ENCODE measurements at places on chromosomes 5 and 9. TPM values are rescaled to one million over a fixed set of nuclear protein-coding genes. Genes with fewer than 3 reads are reported as not detected.

PHAX gene
- 34.1 TPM for total RNA-seq

DNA sequence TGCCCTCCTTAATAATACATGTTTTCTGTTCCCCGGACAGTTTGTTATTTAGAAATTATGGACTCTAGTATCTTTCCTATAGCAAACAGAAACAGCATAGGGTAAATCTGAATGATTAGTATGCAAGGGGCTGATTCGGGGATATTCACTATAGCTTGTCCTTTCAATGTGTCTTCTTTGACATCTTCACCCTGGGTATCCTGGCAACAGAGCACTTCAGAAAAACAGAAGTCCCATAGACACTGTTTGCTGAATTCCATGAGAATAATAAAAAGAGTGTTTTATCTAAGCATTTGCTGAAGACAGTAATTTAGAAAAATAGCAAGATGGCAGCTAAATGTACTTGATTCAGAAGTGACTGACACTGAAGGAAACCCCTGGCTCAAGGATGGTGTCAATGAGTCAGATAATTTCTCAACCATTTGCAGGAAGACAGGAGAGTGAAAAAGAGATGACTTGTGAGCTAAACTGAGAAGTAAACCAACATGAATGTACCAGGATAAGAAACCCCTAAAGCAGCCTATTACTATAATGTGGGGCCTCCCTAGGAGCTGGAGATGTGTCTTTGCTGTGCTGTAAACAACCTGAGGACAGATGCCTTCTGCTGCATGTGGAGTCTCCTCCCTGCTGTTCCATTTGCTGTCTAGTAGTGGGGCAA, 246.2 kb downstream of the MAN2A1 start:
- DNase-seq: no peak

GRCh38 chr5:124825250-124825982, 79.0 kb upstream of the ZNF608 start:
- no peak for DNase-seq

ARL14EPL gene
- not detected for total RNA-seq

DNA sequence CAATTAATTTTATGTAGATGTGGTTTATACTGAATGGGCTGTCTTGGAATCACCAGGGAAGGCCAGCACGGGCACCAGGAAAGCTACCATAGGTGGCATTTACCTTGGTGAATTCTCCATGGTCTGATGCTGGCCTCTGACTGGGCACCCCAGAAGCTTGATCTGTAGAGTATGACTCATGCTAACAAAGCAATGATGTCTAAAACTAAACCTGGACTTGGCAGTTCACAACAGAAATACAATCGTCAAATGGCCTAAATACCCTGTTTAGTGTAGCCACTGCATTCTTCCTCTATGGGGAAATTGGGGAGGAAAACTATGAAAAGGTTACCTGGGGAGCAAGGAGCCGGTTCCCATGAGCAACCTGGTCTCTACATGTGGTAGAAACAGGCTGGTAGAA, 98.0 kb downstream of the ATPSCKMT start:
- no peak for DNase-seq

GRCh38 chr5:133423011-133423617, 189.2 kb downstream of the FSTL4 start:
- DNase-seq: no peak

PDCD1LG2 gene
- total RNA-seq: 2.6 TPM

- no peak for DNase-seq
These were observed 215.8 kb downstream of the FRMD3 start for GRCh38 chr9:83322438-83322837.

DNA sequence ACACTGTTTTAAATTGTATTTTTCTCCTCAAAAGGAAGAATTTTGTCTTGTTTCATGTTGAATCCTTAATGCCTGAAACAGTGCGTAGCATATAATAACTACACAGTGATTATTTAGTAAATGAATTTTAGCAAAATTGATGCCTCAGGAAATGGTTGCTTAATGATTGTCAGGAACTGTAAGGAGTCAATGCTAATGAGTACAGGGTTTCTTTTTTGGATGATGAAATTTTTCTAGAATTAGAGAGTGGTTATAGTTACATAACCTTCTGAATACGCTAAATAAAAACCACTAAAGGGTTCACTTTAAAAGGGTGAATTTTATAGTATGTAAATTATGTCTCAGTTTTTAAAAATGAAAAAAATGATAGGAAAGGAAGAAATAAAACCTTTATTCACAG, 14.9 kb downstream of the FAM151B start:
- no peak for DNase-seq

DNA sequence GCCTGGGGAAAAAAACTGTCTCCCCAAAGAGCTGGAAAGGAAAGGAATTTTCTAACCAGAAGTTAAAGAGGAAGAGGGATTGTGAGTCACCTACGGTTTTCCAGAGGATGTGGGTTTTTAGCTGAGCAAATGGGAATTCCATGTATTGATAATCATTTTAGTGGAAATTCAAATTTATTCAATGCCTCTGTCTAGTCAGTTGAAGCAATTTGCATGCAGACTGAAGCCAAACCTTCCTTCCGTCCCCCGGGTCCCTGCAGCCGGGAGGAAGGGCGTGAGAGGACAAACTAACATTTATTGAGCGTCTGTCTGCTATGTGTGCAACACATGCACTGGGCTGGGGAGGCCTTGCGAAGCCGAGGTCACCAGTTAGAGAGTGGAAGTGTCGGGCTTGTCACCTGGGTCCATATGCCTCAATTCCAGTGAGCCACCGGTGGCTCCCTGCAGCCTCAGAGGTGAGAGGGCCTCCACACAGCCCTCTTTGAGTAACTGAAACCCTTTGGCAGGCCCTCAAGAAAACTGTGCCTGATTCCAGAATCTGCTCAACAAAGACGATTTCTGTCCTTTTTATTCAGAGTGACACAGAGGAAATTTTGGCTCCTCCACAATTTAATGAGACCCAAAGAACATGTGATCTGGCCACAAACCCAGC, 70.3 kb downstream of the COL27A1 start:
- peak; percentile 61 for DNase-seq

DNA sequence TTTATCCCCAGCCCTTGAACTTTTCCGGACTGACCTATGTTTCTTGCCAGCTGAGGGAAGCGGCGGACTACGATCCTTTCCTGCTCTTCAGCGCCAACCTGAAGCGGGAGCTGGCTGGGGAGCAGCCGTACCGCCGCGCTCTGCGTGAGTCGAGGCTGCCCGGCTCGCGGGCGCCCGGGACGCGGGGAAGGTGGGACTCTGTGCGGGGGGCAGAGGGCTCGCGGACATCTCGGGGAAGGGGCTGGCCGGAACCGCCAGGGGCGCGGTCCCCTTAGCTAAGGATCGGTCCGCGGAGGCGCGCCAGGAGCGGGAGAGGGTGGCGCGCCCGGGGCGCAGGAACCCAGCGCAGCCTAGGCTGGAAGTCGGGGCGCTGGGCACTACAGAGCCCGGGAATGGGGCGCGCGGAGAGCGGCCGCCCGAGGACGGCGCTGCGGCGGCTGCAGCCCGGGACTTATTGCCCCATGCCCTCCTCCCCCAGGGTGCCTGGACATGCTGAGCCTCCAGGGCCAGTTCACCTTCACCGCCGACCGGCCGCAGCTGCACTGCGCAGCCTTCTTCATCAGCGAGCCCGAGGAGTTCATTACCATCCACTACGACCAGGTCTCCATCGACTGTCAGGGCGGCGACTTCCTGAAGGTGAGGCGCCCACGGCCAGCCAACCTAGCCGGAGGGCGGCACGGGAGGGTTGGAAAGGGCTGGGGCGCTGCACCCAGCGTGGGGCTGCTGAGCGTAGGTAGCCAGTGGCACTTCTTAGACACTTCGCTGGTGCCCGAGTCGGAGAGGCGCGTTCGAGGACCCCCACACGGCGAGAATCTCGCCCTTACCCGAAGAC, 922 bp downstream of the CRHBP start:
- DNase-seq: peak; percentile 13

GRCh38 chr5:141640051-141640415, 3.2 kb downstream of the RELL2 start:
- no peak for DNase-seq

GRCh38 chr9:33147416-33148169, 19.5 kb downstream of the B4GALT1 start:
- DNase-seq: no peak

- DNase-seq: no peak
These were observed 34.3 kb upstream of the CAST start for GRCh38 chr5:96627792-96628398.

GRCh38 chr5:5645198-5645597, 222.7 kb downstream of the ICE1 start:
- no peak for DNase-seq

- DNase-seq: peak; percentile 68
These were observed 529 bp downstream of the UBAC1 start for GRCh38 chr9:135960411-135961276.

GRCh38 chr5:5658226-5658625, 235.7 kb downstream of the ICE1 start:
- peak; percentile 73 for DNase-seq

DNA sequence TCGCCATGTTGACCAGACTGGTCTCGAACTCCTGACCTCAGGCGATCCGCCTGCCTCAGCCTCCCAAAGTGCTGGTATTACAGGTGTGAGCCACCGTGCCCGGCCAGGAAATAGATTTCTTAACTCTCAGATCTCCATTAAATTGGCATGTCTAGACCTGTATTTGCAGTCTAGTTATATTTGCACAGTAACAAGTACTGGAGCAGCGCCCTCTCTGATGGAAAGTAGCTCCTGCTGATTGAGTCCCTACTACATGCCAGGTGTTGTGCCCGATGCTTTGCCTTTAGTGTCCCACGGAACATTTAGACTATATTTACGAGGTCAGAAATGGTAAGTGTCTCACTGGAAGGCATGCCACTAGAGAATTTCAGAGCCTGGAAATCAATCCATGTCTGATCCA, 15.8 kb upstream of the TMED9 start:
- DNase-seq: no peak

DNA sequence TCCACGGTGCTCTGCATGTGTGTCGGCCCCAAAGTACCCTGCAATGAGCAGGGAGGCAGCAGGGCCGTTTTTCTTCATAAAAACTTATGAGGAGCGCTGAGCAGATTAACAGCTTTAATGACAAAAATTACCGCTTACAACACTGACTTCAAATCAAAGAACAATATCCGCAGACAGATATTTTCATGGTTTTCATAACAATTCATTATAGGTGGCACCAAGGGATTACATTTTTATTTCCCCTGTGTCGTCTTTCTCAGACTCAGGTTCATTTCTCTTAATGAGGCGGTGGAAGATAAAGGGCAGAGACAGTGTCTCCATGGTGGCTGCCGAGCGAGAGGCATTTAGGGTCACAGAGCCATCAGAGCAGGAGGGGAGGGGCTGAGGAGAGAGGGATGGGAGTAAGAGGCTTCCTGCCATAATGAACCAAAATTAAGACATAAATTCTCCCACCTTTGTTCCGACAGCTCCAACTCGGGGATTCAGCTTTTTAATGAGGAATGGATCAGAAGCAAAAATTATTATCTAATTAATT, 240.7 kb upstream of the CLINT1 start:
- no peak for DNase-seq

DNA sequence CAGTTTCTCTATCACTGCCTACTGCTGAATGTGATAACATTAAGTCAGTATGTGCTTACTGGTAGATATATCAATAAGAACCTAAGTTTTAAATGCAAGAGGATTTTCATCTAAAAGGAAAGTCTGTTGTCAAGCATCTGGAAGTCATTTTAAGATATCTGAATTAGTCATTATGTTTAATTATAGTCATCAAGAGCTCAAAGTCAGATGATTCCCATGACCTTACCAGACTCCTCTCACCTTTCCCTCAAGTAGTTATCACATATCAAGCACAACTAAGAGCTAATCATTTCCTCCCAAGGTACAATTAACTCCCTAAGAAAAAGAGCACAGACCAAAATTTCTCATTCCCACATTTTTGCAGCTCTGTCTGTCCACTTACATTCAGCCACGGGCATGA, 45.5 kb downstream of the PUM3 start:
- DNase-seq: no peak

DNA sequence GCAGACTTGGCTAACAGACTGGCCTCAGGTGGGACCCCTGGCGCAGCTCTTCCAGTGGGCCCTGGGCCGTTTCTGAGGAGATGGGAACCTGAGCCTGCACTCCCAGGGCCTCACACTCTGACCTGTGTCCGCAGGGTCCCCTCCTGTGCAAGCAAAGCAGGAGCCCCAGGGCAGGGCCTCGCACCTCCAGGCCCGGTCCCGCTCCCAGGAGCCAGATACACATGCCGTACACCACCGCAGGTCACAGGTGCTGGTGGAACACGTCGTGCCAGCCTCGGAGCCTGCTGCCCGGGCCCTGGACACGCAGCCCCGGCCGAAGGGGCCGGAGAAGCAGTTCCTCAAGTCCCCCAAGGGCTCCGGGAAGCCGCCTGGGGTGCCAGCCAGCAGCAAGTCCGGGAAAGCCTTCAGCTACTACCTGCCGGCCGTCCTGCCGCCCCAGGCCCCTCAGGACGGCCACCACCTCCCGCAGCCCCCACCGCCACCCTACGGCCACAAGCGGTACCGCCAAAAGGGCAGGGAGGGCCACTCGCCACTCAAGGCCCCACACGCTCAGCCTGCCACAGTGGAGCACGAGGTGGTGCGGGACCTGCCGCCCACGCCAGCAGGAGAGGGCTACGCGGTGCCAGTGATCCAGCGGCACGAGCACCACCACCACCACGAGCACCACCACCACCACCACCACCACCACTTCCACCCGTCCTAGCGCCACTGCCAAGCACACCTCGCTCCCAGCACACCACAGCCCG, 29.2 kb downstream of the NKD2 start:
- peak; percentile 53 for DNase-seq

DNA sequence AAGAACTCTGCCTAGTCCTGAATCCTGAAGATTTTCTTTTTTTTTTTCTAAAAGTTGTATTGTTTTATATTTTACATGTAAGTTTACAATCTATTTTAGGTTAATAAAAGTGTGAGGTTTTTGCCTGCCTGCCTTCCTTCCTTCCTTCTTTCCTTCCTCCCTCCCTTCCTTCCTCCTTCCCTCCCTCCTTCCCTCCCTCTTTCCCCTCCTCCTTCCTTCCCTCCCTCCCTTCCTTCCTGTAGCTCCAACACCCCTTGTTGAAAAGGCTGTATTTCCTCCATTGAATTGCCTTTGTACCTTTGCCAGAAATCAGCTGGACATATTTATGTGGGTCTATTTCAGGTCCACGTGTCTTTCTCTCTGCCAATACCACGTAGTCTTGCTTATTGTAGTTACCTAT, 46.6 kb downstream of the CACNA1B start:
- no peak for DNase-seq

FOXD4L3 gene
- not detected for total RNA-seq

MRPL50 gene
- total RNA-seq: 16.0 TPM

DNA sequence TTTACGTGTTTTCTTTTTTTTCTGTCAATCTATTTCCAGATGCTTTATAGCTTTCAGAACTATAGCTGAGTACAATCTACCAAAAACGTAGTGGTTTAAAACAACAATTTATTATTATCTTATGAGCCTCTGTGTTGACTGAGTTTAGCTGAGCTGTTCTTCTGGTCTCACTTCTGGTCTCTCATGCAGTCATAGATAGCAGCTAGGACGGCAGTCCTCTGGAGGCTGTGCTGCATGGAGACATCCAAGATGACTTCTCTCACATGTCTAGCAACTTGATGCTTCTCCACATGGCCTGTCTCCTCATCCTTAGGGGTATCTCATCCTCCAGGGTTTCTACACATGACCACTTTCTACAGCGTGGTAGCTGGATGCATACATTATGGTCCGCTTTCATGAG, 22.0 kb upstream of the RAD23B start:
- no peak for DNase-seq
